ENCODE measurements at places on chromosomes 1 and 21.
A peak's percentile ranks its signal among the peaks of the same experiment; 100 is the strongest.

DNA sequence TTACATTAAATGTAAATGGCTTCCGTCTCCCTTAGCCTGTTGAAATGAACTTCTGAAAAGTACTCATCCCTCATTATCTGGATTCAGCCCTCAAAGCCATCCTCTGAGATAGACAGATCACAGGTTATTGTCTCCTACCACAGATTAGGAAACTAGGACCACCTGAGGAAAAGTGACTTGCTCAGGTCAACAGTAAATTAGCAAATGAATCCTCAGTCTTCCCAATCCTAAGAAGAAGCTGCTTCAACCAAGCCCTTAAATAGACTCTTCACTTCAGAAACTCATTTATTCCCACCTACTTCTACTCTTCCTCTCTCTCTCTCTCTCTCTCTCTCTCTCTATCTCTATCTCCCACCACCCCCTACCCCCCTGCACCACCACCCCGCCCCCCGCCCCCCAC lies 152.3 kb downstream of the DMRTA2 start:
- DNase-seq = no peak

DNA sequence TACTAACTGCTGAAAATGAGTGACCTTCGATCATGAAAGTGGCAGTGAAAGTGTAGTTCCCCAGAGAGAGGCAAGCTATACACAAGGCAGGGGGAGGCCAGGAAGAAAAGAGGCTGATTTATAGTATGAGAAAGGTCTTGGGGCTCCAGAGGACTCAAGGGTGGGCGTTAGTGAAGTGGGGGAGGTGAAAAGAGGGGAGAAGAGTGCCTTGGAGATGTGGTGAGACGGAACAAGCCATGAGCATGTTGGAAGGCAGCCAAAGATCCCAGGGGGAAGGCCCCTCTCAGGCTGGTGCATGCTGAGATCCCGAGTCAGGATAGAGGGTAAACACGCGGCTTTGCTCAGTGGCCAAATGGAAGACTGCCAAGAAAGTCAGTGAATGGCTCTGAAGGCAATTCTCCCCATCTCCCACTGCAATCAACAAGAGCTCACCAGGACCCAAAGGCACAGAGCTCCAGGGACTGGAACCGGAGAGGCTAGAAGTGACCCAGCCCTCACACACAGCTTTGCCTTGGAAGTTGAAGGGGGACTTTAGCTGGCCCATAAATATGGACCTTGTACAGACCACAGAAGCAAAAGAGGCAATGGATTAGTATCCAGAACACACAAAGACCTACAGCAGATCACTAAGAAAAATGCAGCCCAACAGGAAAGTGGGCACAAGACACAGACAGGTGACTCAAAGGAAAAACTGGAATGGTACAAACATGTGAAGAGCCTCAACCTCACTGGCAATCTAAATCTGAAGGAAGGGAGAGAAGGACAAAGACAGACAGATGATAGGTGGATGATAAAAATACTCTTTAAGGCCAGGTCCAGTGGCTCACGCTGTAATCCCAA lies 49.6 kb downstream of the HSF2BP start:
- no peak for DNase-seq

GRCh38 chr21:43758811-43759210 lies 17.3 kb downstream of the CSTB start:
- no peak for DNase-seq

DNA sequence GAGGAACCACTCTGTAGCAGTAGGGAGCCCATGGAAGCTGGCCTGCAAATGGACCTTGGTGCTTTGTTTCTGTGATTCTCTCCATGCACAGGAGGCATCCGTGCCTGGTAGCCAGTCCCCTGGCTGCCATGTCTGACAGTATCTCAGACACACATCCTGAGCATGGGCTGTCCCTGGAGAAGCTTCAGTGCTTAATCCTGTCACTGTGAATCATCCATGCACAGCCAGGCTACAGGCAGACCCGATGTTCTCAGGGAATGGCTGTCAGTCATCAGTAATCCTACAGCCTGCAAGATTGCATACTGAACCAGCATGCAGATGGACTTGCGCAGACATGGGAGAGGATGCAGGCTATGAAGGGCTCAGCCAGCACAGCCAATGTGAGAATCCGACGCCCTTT lies 606.3 kb upstream of the PLXNA2 start:
- DNase-seq = no peak

DNA sequence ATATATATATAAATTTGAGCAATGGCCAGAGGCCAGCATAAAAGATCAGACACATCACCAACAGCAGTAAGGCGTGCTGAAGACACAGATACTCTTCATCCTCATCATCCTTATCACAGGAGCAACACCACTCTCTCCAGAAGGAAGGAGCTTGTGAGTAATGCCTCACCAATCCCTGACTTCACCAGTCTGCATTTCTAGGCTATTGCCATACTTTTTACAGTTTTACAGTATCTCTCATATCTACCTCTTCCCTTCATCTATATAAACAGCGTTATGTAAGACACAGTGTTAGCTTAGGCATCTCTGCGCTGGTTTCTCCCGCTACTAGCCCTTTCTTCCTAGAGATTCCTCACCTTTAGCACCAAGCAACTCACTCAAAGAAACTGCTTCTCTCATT lies 2.4 kb upstream of the ABL2 start:
- DNase-seq = no peak

GRCh38 chr1:169326956-169327268 lies 40.7 kb downstream of the NME7 start:
- no peak for DNase-seq

DNA sequence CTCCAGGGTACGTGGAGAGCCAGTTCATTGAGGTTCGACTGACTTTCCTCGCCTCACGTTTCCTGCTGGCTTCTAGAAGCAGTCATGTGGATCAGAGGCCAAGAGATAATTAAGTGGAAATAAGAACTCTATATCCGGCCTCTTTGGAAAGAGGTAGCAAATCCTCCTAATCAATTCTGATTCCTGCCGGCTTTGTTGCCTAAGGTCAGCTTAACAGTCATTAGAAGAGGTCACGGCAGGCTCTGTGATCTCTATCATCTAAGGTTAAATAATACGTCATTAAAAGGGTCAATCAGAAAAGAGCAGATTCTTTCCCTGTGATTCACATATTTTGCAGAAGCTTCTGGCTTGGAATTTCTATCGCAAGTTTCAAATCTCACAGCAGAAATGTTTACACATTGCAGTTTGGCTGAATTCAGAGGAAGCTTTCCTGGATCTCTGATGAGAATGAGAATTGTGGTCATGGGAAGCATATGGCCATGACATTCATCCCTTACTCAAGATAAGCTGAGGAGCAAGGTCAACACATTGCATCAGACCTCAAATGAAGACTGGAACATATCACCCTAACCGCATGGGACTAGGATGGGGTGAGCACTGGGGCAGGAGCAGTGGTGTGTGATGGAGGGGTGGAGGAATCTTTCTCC lies 189.4 kb downstream of the PBX1 start:
- no peak for DNase-seq

GRCh38 chr1:192550922-192551534 lies 24.5 kb upstream of the RGS1 start:
- DNase-seq = no peak

- no peak for DNase-seq
Observed at GRCh38 chr21:45957981-45958600, 23.5 kb upstream of the COL6A1 start.

DNA sequence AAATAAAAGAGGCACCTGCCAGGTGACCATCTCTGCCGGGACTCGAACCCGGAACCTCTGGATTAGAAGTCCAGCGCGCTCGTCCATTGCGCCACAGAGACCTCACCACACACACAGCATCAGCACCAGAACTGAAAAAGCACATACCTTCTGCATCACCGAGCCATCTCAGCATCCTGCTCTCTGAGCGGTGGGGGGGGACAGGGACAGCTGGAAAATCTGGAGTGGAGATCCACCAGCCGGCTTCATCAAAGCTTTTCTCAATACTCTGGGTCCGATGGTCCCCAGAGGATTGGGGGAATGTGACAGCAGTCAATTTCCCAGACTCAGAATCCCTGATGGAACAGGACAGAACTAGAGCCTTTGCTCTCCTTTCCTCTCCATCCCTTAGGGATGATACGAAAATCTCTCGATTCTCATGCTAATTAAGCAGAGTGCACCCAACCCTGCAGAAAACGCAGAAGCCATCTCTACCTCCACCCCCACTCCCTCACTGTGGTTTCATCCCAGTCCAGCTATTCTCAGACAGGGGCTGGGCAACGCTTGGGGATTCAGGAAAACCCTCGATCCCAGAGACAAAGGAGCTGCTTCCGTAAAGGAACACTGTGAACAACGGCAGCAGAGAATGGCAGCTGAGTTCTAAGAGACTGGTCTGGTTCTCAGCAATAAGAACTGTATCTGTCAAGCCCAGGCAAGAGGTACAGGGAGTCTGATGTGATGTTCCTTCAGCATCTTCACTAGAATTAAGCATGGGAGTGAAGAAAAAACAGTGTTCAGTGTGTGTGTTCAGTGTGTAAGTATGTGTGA lies 29.6 kb upstream of the CADM3 start:
- DNase-seq = peak; percentile 10

GRCh38 chr1:119290297-119290696 lies 78.3 kb upstream of the HAO2 start:
- DNase-seq = no peak

- DNase-seq = no peak
Observed at GRCh38 chr1:160342526-160342925, 524 bp downstream of the COPA start.
